A673 (cell line): ENCODE measurements at places on chromosomes 5 and 9.

GRCh38 chr5:151086905-151087360, 6.1 kb upstream of the TNIP1 start:
- DNase-seq: no peak

- peak; percentile 21 for DNase-seq
Observed at GRCh38 chr5:75156585-75156984, 80.1 kb downstream of the ANKRD31 start.

DNA sequence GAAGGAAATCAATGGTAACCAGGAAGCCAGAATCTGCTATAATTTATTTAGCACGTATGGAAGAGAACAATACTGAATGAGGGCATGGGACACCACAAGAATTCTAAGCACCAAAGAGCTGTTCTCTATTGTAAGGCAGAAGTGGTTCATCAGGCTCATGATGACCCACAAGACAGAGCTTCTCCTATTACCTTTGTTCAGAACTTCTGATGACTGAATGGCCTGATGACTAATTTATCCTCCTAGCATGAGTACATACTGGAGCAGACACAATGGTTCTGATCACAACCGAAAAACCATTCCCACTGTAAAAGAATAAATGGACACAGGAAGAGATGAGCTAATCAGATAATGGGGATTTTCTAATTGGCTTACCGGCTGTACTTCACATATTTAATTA, 329.8 kb upstream of the PDE4D start:
- peak; percentile 14 for DNase-seq

DNA sequence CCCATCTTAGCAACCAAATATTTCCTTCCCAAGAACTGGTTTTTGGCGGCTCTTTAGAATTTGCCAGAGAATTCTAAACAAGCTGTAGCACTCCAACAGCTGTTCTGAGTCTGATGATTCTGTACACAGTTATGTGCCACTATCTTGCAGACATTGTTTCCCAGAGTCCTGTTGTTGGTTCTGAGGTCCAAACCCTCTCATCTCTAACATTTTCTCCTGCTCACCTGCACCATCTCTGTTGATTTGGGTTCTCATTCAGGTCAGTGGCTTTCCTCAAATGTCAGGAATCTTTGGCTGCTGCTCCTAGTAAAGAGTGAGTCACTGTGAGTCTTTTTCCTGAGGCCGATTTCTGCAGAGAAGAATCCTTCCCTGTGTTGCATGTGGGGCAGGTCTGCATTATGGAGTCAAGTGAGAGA, 50.0 kb downstream of the CAMSAP1 start:
- DNase-seq: no peak

GRCh38 chr5:132271251-132272246, 14.1 kb downstream of the PDLIM4 start:
- DNase-seq: no peak

GRCh38 chr5:102561894-102562760, 63.3 kb upstream of the SLCO6A1 start:
- peak; percentile 72 for DNase-seq

DNA sequence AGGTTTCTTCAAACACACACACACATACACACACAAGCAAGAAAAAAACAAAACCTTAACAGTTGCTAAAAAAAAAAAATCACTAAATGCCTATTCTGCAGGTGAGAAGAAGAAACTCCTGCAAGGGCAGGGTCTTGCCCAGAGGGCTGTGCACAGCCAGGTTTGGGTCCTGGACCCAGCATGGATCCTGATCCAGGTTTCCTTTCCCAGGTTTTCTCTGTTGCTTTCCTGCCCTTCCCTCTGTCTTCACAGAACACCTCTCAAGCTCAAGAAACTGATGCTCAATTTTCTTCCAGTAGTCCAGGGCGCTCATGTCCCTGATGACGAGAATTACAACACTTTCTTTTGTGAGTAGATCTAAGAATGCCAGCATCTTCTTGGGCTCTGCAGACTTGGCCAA, 136.6 kb downstream of the PAX5 start:
- DNase-seq: no peak

DNA sequence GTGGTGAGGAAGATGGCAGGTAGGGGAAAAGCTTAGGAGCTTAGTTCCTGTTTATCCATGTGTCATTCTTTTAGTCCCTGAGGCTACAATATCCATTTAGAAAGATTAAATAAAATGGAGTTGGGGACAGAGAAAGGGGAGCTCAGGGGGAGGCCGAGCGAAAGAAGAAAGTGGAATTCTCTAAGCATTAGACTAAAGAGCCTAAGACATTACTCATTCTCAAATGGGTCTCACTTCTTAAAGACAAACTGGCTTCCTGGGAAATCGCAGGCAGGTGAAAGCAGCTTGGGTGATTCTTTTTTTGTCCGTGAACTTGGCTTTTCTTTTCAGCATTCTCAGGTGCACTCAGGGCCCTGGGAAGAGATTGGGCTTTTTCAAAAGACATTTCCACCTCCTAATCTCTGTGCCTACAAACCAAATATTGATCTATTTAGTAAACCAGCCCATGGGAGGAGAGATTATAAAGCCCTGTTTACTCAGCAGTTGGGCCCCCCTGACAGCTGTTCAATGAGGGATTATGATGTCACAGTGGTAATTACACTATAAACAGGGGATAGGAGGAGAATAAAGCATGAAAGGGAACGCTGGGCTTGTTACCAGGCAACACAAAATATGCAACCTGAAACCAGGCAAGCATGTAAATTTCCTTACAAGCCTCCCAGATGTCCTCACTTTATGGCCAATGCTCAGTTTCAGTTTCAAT, 584.0 kb downstream of the ACTL7B start:
- peak; percentile 76 for DNase-seq

DNA sequence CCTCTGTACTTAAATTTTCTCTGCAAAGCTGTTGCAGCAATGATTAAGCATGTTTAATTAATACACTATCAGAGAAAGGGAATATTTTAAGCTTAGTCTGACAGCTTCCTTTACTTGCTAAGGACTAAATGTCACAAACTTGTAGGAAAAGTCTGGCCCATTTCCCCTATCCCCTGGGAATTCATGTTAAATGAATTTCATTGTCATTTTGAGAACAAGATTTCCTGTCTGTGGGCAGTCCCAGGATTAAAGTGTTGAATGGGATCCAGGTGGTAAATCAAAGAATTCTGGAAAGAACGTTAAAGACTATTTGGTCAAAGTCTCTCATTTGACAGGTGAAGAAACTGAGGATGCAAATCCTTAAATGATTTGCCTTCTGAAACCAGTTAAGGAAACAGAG, 214.8 kb downstream of the MPDZ start:
- DNase-seq: peak; percentile 70

- no peak for DNase-seq
Observed at GRCh38 chr5:114727358-114727757, 365.5 kb downstream of the KCNN2 start.

GRCh38 chr9:125993466-125993865, 246.3 kb downstream of the PBX3 start:
- DNase-seq: no peak

DNA sequence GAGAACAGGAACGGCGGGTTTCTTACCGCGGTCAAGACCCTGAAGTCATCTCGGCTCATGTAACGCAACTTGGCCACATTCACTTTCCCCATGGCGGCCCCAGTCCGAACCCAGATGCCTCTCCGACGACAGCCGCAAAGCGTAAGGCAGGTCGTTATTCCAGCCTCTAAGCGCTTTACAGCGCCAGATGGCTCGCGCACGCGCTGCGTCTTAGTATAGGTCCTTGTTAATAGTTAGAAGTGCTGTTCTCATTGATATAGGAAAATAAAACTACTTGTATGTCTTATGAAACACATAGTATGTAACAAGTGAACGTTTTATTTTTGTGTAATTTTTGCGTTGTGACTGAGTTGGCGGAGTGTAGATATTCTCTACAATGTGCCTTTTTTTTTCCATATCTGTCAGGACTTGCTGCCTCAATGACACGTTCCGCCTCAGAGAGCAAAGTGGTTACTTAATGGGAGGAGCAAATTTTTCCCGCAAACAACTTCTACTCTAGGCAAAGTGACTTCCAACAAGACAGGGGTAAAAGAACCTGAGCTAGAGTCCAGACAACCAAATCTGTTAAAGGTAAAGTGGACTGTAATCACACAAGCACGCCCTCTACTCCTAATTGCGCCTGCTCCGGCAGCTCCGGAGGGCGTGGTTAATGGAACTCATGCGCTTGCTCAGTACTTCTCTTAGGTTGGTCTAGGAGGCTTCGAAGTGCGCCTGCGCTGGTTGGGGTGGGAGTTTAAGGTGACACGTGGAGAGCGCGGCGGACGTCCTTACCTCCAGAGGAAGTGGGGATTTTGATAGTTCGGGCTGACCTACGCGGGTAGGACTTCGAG, at the start of gene RIOK2:
Gene RIOK2, minus strand, starts transcription at position 148 of the 830 bp plus-strand sequence. Its CDS starts 56 bp downstream, at position 92.
- DNase-seq: peak; percentile 98

- DNase-seq: no peak
Observed at GRCh38 chr9:70409800-70410199, 4.7 kb downstream of the KLF9 start.

GRCh38 chr9:75664597-75664996, 225.9 kb upstream of the PCSK5 start:
- DNase-seq: no peak
